ENCODE measurements at places on chromosomes 5 and 9.

DNA sequence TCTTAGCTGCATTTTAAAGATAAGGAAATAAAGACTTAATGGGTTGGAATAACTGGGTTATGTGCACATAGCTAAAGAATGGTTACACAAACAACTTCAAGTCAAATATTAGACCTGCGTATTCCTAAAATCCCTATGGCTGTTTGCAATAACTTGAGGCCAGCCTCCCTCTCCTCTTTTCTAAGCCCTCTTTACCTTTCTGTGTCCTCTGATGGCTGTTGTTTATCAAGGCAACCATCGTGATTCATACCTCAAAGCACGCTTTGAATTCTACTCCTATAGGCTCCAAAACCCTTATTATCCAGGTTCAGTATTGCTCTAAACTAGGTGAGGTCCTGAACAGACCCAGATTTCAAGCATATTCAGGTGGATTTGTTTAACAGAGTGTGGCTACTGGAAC lies 45.6 kb upstream of the LCP2 start:
- no peak for DNase-seq

GRCh38 chr9:21810881-21811280 lies 8.4 kb downstream of the MTAP start:
- DNase-seq, result no peak

- DNase-seq, result no peak
Measured at GRCh38 chr9:8030095-8030494, 230.5 kb upstream of the DMAC1 start.

GRCh38 chr9:36328798-36329411 lies 70.7 kb upstream of the GNE start:
- peak; percentile 20 for DNase-seq

DNA sequence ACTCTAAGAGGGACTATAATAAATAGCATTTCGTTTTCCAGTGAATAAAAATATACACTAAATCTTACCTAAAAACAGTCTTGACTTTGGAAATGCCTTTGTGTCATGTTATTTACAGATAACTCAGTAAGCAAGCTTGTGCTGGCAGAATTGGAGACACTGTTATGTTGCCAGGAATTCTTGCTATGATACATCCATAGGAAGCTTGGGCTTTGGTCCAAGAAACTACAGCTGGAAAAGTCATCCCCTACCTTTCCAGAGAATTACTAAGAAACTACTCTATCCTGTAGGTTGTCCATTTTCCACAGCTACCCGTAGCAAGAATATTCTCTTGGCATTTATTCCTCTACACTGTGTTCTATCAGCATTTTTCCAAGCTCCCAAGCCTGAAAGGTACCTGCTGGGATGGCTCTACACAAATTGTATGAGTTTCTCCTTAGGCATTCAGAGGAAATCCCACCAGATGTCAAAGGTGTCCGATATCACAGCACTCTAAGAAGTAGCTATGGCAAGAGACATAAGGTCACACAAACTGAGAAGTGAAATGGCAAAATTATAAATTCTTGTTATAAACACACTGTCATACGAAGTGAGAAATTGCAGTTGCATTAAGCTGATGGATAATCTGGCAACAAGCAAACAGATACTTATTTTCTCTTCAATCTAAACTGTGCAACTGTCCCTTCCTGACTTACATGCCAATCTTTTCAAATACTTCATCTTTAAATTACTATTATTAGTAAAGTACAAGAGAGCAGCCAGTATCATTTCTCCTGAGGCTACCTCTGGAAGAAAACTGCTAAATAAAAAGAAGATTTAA lies 68.5 kb downstream of the MCTP1 start:
- DNase-seq, result no peak

GRCh38 chr5:58985759-58986158 lies 402.9 kb downstream of the RAB3C start:
- no peak for DNase-seq

- DNase-seq, result no peak
Measured at GRCh38 chr9:3954331-3955304, 345.2 kb downstream of the GLIS3 start.

GRCh38 chr9:19286634-19287188 lies 56.2 kb downstream of the DENND4C start:
- no peak for DNase-seq

GRCh38 chr9:113786071-113786470 lies 90.0 kb upstream of the ZNF618 start:
- DNase-seq, result no peak

DNA sequence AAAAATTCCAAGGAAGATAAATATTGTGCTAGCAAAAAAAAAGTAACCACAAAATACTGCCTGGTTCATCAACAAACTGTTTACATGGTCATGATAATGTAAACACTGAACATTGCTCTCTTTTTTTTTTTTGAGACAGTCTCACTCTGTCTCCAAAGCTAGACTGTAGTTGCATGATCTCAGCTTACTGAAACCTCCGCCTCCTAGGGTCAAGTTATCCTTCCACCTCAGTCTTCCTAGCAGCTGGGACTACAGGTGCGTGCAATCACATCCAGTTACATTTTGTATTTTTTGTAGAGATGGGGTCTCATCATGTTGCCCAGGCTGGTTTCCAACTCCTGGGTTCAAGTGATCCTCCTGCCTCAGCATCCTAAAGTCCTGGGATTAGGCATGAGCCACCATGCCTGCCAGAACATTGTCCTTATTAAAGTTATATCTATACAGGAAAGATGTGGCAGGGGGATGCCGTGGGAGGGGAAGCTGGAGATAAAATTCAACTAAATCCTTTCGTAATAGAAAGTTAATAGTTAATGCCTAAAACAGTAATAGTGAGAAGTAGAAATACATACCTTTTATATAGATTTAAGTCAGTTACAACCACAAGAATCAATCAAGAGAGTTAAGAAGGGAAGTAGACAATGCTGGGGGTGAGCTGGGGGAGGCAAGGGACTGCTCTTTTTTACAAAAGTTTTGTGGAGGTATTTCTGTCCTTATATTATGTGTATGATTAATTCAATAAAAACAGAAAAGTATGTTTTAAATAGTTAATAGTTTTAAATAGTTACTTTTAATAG lies 52.3 kb downstream of the RGMB start:
- DNase-seq, result no peak

- DNase-seq, result no peak
Measured at GRCh38 chr9:76624391-76625048, 139.7 kb upstream of the PCA3 start.

DNA sequence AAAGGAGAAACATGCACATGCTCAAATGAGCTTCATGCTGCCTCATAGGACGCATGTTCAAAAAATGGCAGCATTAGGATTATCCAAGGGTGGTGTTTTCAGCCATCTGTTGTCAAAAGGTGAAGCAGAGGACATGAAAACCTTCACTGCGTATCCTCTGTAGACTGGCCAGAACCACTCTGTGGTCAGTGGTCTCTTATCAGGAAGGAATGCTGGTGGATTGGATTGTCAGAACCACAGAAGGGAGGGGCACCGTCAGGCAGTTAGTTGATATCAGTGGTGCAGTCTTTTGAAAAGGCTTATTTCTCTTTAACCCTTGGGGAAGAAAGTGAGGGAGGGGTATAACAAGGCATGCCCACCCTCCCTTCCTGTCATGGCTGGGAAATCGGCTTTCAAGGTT lies 100.1 kb downstream of the FBXL7 start:
- no peak for DNase-seq

- no peak for DNase-seq
Measured at GRCh38 chr5:85049020-85049419, 664.3 kb upstream of the EDIL3 start.

GRCh38 chr5:35143841-35144240 lies 86.4 kb downstream of the PRLR start:
- no peak for DNase-seq
